ENCODE measurements at places on chromosomes 1 and 21.

DNA sequence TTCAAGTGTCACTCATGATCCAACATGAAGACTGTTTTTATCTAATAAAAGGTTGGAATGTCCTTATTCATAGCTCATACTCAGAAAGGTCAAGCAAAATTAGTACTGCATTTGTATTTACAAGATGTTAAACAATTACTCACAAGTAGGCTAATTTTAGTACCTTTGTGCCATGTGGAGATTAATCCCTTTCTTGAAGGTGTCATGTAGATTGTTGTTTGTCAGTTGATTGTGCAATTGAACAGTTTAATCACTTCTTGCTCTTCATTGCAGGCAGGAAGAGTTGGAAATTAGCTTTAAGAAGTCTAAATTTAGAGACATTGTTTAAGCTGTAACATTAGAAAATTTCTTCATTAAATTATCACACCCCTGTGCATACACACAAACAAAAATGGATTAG is 847.1 kb downstream of the KCNT2 start:
- no peak for DNase-seq

DNA sequence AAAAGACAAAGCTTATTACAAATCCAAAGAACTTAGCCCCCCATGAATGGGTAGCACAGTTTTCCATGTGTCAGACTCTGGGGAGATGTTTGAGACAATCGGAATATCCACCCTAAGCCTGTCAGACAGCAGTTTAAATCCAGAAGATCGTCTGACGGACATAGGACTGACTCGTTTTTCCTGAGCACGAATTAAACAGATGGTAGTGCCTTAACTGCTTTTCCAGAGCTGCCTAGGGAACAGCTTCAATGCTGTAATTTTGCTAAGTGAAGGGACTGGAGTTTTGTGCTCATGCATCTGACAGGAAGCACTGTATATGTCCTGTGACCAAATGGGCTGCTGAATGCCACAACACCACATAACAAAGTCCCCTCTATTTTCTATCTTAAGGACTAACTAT is 48.6 kb downstream of the PCNX2 start:
- no peak for DNase-seq

- no peak for DNase-seq
Observed at GRCh38 chr1:210072129-210072528, 134.1 kb downstream of the SYT14 start.

GRCh38 chr1:43444836-43445235 is 8.9 kb downstream of the HYI start:
- DNase-seq, result no peak

DNA sequence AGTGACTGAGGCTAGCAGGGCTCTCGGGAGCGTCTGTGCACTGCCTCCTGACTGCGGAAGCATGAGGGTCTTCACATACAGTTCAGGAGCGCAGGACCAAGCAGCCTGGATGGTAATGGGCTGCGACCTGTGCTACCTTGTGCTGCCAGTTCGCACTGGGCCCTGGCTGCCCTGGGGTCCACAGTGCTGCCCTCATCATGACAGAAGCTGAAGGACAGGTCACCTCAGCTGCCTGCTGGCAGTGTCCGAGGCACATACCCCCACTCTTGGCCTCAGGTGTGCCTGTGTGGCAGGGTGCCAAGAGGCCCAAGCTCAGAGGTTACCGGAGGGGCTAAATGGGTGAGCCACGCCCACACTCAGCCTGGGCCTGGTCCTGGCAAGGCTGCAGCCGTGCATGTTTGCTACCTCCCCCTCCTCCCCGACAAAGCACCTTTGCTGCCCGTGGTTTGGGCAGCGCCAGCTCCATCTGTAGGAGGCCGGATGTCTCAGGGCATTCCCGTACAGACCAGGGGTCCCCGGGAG is 4.4 kb downstream of the JMJD4 start:
- no peak for DNase-seq

DNA sequence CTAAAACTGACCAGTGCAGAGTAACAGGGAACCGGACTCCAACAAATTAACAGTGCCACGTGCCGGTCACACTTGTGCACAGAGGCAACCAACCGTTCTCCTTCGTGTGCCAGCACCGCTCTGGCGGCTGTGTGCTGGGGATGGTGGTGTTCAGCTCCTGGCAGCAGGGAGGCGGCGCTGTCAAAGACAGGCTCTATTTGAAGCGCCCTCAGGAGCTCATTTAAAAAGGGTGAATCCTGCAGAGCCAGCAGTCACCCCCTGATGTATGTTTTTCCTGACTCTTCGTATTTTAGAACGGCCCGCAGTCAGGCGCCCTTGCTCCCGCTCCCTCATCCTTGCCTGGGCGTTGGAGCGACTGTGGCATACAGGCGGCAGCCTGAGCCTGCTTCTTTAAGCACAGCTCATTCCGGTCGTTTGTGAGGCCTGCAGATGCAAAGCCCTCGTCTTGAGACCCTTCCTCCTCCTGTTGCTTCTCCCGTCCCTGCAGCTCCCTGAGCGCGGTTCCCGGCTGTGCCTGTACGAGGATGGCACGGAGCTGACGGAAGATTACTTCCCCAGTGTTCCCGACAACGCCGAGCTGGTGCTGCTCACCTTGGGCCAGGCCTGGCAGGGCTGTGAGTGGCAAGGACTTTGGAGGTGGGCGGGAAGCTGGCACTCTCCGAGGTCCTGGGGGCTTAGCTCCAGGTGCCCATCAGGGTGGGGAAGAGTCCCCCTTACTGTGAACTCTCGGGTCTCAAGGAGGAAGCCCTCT is 1.1 kb downstream of the DFFB start:
- DNase-seq, result peak; percentile 1

DNA sequence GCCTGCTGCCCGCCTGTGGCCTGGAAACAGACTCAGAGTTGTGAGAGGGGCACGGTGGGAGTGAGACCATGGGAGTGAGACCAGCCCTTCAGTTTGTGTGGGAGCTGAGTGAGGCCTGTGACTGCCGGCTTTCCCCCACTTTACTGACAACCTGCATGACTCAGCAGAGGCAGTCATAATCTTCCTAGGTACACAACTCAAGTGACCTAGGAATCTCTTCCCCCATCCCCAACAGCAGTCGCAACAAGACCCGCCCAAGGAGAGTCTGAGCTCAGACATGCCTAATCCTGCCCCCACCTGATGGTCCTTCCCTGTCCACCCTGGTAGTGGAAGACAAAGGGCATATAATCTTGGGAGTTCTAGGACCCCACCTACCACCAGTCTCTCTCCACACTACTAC is 44.2 kb downstream of the KLHL20 start:
- no peak for DNase-seq

GRCh38 chr1:62989497-62989896 is 205.6 kb downstream of the ATG4C start:
- no peak for DNase-seq

DNA sequence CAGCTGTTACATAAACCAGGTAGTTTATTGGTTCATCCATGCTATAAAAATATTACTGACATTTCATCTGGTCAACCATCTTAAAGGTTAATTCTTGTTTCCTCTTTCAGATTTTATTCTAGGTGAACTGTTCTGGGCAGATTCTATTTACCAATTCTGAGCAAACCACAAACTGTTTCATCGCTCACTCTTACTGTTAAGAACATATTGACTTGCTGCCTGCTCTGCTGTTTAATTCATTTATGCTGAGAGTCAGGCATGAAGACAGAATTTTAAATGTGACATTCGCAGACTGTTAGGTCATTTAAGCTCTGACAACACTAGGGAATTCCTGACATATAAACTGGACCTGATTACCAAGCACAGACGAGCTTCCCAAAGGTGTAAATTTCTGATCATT is 98.3 kb downstream of the PIGK start:
- no peak for DNase-seq

DNA sequence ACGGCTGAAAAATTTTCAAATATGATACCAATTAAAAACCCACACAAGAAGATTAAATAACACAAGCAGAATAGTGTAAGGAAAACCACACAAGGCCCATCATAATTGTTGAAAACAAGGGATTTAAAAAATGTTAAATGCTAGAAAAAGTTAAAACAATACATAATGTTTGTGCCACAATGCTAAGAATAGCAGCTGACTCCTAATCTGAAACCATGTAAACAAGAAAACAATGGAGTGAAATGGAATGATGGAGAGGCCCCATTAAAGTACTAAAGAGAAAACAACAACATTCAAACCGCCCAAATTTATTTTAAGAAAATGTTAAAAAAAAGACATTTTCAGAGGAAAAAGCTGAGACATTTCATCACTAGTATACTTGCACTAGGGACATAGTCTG is 663.6 kb upstream of the NCAM2 start:
- DNase-seq, result no peak

- DNase-seq, result no peak
Observed at GRCh38 chr1:203424861-203425662, 50.5 kb upstream of the PRELP start.

GRCh38 chr1:33242652-33243051 is 13.6 kb upstream of the ZNF362 start:
- DNase-seq, result no peak

GRCh38 chr1:14292520-14292919 is 306.0 kb upstream of the KAZN start:
- no peak for DNase-seq

DNA sequence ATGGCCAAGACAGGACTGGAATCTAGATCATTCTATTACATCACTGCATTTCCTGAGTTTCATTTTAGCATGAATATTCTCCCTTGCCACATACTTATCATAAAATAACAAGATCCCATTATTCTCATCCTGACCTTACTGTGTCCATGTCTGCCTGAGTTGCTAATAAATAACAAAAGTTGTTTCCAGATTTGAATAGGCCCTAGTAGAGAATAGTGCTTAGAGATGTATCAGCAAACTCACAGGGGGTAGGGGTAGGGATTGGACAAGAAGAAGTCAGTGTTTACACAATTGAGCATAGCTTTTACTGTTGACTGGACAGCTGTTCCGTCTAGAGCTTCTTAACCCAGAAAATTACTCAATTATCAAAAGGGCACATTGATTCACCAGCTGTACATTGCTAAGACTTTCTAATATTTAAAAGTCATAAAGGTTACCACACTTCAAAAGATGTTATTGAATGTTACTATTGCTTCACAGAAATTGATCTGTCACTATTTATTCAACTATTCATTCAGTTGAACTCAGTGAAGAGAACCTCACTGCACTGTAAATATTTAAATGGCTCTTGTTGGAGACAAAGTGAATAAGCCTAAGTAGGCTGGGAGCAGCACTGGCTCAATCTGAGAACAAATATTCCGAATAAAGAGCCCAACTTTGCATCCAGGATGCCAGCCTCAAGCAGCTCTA is 121.9 kb downstream of the NRIP1 start:
- peak; percentile 45 for DNase-seq

DNA sequence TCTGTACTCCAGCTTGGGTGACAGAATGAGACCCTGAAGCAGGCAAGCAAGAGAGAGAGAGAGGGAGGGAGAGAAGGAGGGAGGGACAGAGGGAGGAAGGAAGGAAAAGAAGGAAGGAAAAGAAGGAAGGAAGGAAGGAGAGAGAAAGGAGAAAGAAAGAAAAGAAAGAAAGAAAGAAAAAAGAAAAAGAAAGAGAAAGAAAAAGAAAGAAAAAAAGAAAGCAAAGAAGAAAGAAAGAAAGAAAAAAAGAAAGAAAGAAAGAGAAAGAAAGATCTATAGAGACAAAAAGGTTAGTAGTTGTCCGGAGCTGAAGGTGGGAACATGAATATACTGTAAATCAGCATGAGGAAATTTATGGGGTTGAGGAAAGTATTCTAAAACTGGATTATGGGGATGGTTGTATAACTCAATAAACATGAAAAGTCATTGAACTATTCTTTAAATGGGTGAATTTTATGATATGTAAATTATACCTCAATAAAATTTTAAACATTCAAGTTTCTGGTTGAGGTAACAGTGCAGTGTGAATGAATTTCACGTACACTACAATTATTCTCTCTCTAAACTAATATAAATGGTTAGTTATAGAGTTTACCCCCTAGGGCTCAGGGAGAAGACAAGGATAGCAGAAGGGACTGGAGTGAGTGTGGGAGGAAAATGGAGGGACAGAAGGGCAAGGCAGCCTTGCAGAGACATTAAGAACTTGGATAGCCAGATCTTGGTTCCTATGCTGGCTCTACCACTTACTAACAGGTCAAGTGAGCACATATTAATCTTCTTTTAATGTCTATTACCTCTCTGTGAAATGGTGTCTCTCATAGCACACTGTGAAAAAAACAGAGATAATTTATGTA is 24.8 kb upstream of the SERTAD4 start:
- DNase-seq, result no peak

DNA sequence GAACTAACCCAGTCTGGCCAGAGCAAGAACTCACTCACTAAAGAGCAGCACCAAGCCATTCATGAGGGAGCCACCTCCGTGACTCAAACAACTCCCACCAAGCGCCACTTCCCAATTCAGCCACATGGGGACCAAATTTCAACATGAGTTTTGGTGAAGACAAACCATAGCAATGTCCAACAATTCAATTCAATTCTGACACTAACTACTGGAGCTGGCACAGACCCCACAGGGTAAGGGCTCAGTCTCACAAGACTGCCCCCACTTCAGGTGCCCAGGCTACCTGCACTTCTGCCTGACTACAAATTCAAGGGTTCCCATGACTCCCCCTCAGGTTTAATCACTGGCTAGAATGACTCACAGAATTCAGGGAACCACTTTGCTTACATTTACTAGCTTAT is 48.8 kb upstream of the RAP1A start:
- DNase-seq, result peak; percentile 43

DNA sequence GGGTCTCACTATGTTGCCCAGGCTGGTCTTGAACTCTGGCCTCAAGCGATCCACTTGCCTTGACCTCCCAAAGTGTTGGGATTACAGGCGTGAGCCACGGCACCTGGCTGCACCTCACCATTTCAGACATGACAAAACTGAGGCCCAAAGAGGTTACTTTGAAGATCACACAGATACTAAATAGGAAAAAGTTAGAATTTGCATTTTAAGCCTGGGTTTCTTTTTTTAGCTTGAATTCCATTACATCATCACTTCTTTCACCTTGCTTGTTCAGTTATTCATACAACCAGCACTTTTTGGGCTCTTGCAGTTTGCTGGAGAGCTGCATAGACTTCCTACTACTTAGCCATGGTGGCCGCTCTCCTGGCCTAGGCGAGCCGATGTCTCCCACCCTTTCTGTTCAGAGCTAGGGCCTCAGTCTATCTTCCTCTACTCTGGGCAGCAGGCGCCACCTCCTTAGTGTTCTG is 16.3 kb upstream of the CD2 start:
- DNase-seq, result no peak

GRCh38 chr1:22619798-22620197 is 16.6 kb upstream of the C1QA start:
- DNase-seq, result no peak

DNA sequence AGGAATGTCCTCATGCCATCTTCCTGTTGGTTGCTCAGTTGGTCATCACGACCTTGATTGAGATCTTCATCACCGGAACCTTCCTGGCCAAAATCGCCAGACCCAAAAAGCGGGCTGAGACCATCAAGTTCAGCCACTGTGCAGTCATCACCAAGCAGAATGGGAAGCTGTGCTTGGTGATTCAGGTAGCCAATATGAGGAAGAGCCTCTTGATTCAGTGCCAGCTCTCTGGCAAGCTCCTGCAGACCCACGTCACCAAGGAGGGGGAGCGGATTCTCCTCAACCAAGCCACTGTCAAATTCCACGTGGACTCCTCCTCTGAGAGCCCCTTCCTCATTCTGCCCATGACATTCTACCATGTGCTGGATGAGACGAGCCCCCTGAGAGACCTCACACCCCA is 42.9 kb downstream of the KCNJ15 start:
- no peak for DNase-seq
